ENCODE measurements at places on chromosomes 7 and 10. TPM values are rescaled to one million over a fixed set of nuclear protein-coding genes. Genes with fewer than 3 reads are reported as not detected.

PBLD gene
- 3.5 TPM for total RNA-seq

EPHB4 gene
- total RNA-seq: 48.1 TPM

CCL24 gene
- not detected for total RNA-seq

COA1 gene
- 88.9 TPM for total RNA-seq

SLC18A3 gene
- total RNA-seq: not detected

ASAH2 gene
- 3.3 TPM for total RNA-seq

EVX1 gene
- total RNA-seq: 0.19 TPM

GSTO2 gene
- 2.3 TPM for total RNA-seq

ENTPD1 gene
- total RNA-seq: 0.17 TPM

SIRT1 gene
- total RNA-seq: 26.2 TPM

ELAPOR2 gene
- not detected for total RNA-seq

MYO1G gene
- 0.13 TPM for total RNA-seq

GIMAP2 gene
- not detected for total RNA-seq

SPDYE5 gene
- not detected for total RNA-seq

VAX1 gene
- total RNA-seq: 1.3 TPM

BEND7 gene
- 9.5 TPM for total RNA-seq

ASZ1 gene
- total RNA-seq: not detected

SLC13A1 gene
- total RNA-seq: not detected

DMBT1 gene
- 0.13 TPM for total RNA-seq

POM121L12 gene
- total RNA-seq: not detected

FUOM gene
- 9.9 TPM for total RNA-seq
